ENCODE measurements at places on chromosomes 5 and 9.

DNA sequence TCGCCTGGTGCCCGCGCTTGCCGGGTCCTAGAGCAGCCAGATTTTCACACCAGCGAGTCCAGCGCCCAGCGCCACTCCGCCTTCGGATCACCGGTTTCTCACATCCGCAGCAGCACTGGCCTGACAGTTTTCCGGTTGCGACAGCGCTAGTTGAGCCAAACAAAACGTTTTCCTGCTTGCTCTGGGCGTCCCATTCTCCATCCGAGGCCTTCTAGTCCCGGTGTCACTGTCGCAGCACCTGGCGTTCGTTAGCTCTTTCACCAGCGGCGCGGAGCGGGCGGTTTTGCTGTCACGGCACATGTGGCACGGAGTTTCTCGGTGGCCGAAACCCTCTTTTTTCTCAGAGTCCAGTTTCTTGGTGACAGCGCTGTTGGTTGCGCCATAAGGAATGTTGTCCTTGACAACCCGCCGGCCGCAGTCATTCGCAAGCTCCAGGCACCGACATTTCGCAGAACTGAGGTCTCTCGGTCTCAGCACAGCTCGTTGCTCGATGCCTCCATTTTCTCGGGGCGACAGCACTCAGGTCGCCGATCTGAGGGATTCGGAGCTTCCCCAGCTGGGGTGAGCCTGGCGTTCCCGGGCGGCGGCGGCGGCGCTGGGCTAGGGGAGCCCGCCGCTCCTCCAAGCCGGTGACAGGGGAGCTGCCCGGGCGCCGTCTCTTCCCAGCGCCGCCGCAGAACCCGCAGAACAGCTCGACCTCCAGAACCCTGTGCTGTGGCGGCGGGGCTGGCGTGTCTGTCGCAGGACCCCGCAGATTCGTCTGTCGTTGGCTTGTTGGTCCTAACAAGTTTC, 47.8 kb downstream of the ANXA2R start:
- DNase-seq: no peak

- DNase-seq: no peak
Observed at GRCh38 chr5:98464737-98465330, 308.6 kb upstream of the RGMB start.

- DNase-seq: no peak
Observed at GRCh38 chr5:146368137-146368536, 29.5 kb downstream of the POU4F3 start.

DNA sequence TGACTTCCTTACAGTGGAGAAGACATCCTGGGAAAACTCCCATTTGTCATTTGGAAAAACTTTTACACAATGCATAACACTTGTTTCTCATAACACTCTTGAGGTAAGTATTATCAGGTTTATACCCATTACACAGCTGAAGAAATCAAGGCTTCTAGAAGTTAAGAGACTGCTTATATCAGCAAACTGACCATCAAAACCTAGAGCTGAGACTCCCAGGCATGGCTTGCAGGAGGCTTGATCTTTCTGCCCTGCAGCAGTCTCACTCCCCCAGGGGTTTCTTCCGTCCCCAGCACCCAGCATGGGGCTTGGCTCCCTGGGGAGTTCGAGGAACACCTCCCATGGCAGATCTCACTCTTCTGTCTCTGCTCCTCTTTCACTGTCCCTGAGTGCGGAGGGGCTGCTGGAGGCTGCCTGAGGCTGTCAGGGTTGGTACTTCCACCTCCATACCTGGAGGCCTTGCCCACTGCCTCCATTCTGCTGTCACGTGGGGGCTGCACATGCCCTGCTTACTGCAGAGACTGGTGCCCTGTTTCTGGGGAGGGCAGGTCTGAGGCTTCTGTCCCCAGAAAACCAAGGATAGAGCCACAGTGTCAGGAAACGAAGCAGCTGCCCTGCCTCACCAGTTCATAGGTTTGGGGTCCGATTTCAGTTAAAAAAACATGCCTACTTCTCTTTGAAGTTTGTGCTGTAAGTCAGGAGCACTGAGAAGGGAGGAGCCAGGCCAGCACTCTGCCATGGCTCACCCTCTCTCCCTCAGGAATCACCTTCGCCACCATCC, 202.5 kb downstream of the PAX5 start:
- no peak for DNase-seq

- DNase-seq: no peak
Observed at GRCh38 chr5:96439477-96440184, 6.6 kb upstream of the PCSK1 start.

GRCh38 chr5:81544351-81545018, 150.6 kb upstream of the ACOT12 start:
- DNase-seq: no peak

- DNase-seq: no peak
Observed at GRCh38 chr5:83436276-83436675, 35.3 kb upstream of the VCAN start.

- DNase-seq: no peak
Observed at GRCh38 chr5:58786035-58786434, 203.2 kb downstream of the RAB3C start.

DNA sequence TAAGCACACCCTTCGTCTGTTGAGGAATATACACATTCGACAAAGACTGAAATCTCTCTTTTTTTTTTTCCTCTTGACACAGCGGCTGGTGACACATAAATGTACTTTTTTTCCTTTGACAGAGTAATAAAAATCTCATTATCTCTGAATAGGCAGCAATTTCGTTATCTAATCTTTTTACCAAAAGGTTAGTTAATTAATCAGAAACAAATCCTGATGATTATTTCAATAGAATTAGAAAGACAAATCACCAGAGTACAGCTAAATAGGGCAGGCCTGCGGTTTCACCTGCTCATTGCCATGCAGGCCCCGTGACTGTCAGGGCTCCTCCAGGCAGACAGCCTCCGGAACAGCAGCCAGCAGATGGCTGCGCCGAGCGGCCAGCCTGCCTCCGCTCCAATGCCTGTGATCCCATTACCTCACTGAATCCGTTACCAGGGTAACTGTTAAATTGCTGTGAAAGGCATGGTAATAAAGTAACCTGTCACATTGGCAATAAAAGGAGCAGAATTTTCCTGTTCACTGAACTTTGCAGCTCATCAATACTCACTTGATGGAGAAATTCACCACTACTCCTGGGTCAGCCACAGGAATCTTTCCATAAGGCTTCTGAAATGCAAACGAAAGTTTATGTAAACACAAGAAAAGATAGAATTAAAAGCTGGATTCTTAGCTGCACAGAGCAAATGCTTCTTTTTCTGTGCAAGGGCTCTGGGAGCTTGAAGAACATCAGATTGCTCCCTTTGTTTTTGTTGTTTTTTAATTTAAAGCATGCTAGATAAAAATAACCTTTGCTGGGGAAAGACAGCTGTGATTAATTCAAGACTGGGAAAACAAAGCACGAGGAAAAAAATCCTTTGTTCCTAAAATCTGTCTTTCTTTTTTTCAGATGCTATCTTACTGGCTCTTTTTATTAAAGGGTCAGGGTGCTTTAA, 666.4 kb upstream of the ZNF608 start:
- DNase-seq: no peak

DNA sequence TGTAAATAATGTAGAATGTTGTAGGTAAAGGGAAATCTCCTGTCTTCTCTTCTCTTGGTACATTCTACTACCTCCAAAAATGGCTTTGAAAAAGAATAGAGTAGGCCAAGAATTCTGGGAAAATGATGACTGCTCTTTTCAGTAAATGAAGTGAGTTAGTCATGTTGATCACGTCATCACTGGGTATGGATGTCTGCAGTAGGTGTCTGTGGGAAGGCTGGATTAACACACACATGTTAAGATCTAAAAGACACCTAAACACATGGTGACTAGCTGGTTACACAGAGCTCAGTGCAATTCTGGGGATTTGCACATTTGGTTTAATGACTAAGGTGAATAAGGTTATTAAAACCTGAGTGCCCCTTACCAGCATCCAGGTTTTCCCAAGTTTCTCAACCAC, 161.5 kb downstream of the CEP120 start:
- DNase-seq: no peak

DNA sequence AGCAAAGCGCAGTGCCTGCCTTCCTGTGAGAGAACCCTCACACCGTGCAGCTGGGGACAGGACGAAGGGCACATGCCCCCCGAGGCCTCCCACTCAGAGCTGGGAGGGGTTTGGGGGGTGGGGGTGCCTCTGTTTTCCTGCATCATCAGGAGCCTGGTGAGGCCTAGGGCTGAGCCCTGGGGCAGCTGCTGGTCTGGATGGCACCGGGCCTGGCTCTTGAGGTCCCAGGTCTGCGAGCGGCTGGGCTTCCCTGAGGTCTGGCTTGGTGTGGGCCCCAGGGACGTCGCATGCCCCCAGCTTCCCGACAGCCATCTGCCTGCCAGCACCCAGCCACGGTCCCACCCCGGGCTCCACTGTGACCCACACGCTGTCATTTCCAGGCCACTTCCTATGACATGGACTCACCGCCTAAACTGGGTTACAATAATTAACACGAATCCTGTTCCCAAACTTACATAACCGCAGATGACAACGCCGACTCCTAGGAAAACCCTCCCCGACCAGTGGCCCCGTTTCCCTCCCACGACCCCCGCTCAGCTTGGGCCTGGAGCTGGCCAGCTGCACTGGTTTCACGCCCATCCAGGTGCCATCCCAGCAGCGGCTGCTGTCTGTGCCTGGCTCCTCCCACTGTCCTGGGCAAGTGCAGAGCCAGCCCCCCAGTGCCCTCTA, 8.7 kb downstream of the NACC2 start:
- no peak for DNase-seq

DNA sequence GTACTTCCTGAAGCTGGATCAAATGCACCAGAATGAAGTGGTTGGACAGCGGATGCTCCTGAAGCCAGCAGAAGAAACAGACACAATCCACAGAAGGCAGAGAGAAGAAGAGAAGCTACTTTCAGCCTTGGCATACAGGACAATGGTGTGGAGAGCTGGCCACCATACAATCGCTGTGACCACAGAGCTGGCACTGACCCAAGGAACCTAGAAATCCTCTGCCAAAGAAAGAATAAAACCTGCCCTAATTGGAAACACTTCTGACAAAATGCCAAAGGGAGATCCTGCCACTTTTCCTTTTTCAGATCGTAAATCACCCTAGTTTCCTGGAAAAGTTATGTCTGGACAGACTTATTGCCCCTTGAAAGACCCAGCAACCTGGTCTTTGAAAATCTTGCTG, 77.8 kb downstream of the BAAT start:
- no peak for DNase-seq

DNA sequence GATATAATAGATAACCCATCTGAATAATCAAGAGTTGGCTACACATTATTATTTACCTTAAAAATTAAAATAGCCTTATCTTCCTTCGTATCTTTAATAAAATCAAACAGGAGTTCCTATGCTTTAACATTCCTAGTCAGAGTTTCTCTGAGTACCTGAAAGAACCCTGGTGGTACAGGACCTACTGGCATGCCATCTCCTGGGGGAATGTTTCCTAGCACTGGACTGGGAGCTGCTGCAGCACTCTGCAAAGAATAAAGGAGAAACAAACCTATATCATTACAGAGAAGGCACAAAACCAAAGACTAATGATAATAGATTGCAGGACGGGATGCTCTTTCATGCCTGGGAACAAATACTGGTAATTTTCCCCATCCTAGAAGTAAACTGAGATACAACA, 119.5 kb upstream of the ACOT12 start:
- no peak for DNase-seq

- DNase-seq: no peak
Observed at GRCh38 chr5:620152-620551, 8.0 kb downstream of the CEP72 start.

DNA sequence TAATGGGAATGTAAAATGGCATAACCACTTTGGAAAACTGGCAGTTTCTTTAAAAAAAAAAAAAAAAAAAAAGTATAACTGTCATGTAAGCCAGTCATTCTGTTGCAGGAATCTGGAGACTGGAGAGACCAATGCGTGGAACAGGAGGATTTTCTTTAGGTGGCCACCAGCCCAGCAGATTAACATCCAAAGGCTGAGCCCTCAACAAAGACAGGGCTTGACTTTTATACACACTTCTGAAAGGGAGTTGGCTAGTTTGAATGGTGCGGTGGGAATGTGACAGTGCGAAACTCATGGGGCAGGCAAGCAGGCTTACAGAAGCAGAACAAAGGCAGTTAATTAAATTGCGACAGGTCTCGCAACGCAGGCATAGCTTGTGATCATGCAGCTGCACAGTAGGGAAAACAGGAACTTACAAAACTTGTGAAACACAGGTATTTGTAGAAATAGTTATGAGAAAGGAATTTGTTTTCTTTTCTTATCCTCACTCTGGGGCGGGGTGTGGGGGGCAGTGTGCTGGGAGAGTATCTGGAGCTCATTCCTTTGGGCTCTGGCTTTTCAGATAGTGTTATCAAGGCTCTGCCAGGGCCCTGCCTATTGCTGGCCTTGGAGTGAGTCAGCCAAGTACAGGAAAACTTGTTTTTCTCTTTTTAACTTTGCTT, 12.0 kb downstream of the UIMC1 start:
- peak; percentile 17 for DNase-seq

Data from GM12892 (cell line).